Activated CD4-positive, alpha-beta T cell treated with anti-CD3 and anti-CD28 coated beads, Interleukin-2, amount 50 U/mL, for 16 hours (primary cell): ENCODE measurements at places on chromosomes 11 and 22.

DNA sequence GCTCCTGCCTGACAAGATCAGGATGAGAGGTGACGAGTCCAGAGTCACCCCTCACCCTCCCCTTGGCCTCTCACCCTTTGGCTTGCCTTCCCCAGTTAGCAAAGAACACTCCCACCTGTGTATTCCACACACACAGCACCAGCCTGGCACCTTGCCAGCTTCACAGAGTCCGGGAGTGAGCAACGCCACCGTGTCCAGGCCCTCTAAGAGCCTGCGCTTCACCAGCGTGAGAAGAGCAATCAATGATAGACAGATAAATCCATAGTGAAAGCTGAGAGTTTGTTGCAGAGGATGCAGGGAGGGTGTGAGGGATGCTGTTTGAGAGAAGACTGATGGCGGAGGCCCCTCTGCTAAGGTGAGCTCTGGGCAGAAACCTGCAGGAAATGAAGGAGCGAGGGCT lies 404.5 kb downstream of the LARGE1 start:
- DNase-seq: no peak

GRCh38 chr11:11306855-11307254 lies 46.2 kb downstream of the CSNK2A3 start:
- DNase-seq: no peak

DNA sequence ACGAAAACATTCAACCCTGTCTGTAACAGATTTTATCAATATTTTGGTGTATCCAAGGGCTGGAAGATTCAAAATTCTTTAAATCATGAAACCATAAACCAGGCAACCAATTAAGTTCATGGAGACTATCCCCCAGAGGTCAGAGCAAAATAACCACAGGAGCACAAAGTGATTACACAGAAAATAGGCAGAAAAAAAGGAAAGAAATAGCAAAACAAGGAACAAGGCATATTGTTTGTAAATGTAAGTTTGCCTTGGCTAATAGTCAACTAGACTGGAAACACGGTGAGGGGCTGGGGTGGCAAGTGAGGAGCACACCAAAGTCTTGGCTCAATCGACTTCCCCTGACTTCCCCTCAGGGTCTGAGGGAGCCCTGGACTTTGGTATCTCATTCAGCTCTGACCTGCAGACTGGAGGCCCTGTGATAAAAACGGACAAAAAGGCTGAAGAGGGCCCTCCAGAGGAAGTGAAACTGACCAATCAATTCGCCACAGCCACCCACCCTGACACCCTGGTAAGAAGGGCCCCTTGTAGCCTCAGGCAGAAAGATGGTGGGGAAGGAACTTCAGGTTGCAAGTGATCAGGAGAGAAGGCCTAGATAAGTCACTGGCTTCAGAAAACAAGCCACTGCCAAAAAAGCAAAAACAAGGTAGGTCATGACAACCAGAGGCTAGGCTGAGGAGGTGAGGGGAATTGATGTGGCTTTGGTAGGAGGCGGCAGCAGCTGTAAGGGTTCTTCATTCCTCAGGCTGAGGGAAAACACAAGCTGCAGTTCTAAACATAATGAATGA lies 1.8 kb downstream of the SIK3 start:
- DNase-seq: peak; percentile 50

- peak; percentile 94 for DNase-seq
Measured at GRCh38 chr11:66855574-66856495, 1.0 kb upstream of the LRFN4 start.

DNA sequence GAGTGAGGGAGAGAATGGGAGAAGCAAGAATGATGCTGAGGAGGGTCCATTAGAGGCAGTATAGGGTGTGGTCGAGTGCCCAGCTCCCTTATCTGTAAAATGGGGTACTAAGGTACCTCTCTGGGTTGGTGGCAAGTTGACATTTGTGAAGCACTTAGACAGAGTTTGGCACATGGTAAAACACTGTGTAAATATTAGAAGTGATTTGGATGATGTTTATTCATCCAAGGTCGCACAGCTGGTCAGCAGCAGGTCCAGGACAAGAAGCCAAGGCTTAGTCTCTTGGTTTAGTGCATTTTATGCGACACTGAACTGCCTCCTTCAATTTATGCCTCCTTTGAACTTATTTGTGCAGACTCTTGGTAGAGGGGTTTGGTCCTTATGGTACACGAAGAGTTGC lies 19.4 kb downstream of the KREMEN1 start:
- DNase-seq: no peak

GRCh38 chr11:92277871-92278270 lies 53.3 kb downstream of the FAT3 start:
- DNase-seq: no peak

DNA sequence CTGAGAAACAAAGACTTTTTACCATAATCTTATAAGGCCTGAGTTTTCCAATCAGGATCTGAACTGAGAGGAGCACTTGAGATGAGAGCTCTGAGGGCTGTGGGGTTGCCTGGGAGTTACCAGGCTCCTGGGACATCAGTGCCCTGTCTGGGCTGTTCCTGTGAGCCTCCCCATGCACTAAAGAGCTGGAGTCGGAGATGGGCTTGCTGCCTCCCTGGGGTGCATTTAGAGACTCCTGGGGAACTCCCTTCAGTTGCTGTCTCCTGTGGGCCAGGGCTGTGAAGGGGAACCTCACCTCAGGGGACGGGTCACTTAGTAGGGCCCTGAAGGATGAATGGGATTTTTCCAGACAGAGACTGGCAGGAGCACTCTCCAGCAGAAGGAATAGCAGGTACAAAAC lies 33.3 kb downstream of the KCNC1 start:
- DNase-seq: no peak

DNA sequence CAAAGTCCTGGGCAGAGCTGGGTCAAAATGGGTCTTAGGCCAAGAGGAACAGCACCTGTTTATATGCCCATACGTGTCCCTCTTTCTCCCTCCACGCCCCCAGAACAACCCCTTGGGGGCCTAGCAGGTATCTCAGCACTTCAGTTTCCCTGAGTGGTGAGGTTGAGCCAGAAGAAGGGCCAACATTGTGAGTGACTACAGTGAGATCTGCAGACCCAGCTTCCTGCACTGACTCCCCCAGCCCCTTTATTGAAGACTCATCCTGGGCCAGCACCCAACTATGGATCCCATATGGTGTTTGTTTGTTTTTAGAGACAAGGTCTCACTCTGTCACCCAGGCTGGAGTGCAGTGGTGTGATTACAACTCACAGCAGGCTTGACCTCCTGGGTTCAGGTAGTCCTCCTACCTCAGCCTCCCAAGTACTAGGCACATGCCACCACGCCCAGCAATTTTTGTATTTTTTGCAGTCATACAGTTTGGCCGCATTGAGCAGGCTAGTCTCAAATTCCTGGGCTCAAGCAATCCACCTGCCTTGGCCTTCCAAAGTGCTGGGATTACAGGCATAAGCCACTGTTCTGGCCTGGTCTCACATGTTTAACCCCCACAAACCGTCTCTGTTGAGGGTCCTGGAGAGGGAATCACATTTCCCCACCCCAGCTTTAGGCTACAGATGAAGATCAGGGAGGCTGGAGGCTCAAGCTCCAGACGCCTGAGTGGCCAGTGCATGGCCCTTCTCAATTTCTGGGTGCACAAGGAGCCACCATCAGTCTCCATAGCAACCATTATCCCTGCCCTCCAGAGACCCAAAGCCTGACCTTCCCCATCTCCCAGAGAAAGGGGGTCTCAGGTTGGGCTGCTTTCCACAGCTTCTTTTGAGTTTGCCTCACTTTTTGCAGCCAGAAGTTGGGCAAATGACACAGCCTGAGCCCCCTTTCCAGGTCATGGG lies 1.7 kb upstream of the LARGE2 start:
- no peak for DNase-seq

GRCh38 chr11:267491-267994 lies 10.7 kb upstream of the NLRP6 start:
- DNase-seq: no peak

- DNase-seq: no peak
Measured at GRCh38 chr11:31641477-31642062, 132.0 kb downstream of the ELP4 start.

DNA sequence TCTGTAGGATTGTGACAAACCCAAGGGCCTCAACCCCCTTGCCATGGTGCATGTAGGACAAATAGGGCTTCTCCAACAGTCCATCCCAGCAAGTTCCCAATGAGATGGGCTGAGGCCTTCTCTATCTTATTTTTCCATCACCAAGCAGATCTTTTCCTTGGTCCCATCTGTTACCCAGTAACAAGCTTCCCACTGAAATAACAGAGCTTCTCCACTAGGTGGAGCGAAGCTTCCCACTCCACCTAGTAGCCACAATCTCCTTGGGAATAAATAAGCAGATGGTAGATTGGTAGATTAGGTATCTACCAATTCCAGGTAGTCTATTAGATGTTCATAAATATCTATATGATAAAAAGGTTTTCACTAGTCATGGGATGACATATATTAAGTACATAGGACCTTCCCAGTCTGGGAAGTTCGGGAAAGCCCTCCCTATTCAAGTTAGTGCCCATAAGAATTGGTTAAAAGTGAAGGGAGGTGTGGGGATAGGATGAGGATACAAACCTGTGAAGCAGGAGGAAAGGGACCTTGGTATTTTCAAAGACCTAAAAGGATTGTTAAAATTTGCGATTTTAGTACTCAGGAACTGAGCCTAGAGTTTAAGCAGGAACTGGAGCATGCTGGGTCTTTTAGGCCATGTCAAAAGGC lies 5.9 kb upstream of the OR52L1 start:
- no peak for DNase-seq

- no peak for DNase-seq
Measured at GRCh38 chr11:92628401-92629292, 340.8 kb upstream of the MTNR1B start.

- DNase-seq: peak; percentile 89
Measured at GRCh38 chr11:57568330-57568766, 876 bp upstream of the UBE2L6 start.

- DNase-seq: no peak
Measured at GRCh38 chr22:43008921-43009320, 6.0 kb downstream of the PACSIN2 start.

- DNase-seq: no peak
Measured at GRCh38 chr22:39559456-39560105, 11.0 kb upstream of the CACNA1I start.

DNA sequence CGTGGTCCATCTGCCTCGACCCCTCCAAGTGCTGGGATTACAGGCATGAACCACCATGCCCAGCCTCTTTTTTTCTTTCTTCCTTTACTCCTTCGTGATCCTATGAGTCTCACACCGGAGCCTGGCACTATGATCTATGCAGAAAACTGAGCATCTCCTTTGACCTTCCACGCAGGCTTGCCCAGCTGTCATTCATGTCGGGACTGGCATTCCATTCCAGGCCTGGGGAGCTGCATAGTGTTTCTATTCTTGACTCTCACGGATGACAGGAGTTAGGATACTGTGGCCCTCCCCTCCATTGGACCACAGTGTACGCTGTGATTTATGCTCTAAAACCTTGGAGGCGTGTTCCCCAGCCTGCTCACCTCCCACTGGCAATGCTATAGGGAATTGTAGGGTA lies 611.8 kb downstream of the BRD1 start:
- DNase-seq: no peak

- DNase-seq: no peak
Measured at GRCh38 chr11:55956521-55956920, 13.2 kb downstream of the OR10AG1 start.

DNA sequence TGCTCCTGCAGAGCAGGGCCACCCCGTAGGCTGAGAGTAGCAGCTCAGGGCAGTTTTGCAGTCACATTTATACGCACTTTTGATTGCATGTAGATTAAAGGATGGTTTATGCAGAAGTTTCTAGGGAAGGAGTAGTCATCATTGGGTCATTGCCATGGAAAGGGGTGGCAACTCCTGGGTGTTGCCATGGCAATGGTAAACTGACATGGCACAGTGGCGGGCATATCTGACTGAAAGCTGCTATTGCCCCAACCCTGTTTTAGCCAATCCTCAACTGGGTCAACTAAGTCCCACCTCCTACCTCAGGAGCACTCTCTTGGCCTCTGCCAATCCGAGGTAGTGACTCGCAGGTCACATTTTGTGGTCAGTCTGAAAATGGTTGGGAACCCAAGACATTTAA lies 2.4 kb upstream of the ARSA start:
- DNase-seq: no peak

GRCh38 chr22:46077669-46078099 lies 72.6 kb upstream of the PPARA start:
- no peak for DNase-seq

- DNase-seq: no peak
Measured at GRCh38 chr11:78833237-78833636, 258.6 kb upstream of the NARS2 start.

- no peak for DNase-seq
Measured at GRCh38 chr22:49561338-49561737, 266.3 kb downstream of the BRD1 start.

DNA sequence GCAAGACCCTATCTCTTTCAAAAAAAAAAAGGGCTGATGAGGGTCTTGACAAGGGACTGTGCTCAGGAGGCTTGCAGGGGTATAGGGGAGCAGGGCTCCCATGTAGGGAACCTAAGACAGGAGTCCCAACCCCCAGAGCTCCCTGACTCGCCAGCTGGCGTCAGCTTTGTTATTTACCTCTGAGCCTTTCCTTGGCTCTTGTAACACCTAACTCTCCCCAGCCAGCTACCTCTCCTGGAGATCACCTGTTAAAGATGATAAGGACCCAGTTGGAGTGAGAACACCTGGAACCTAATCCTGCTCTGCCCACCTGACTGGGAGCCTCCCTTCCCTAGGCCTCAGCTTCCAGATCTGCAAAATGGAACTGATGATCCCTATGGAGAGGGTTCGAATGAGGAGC lies 13.2 kb downstream of the SLC35E4 start:
- DNase-seq: no peak

GRCh38 chr22:28044546-28045173 lies 125.6 kb upstream of the PITPNB start:
- DNase-seq: no peak

GRCh38 chr11:10201343-10201742 lies 92.7 kb downstream of the SBF2 start:
- DNase-seq: no peak

DNA sequence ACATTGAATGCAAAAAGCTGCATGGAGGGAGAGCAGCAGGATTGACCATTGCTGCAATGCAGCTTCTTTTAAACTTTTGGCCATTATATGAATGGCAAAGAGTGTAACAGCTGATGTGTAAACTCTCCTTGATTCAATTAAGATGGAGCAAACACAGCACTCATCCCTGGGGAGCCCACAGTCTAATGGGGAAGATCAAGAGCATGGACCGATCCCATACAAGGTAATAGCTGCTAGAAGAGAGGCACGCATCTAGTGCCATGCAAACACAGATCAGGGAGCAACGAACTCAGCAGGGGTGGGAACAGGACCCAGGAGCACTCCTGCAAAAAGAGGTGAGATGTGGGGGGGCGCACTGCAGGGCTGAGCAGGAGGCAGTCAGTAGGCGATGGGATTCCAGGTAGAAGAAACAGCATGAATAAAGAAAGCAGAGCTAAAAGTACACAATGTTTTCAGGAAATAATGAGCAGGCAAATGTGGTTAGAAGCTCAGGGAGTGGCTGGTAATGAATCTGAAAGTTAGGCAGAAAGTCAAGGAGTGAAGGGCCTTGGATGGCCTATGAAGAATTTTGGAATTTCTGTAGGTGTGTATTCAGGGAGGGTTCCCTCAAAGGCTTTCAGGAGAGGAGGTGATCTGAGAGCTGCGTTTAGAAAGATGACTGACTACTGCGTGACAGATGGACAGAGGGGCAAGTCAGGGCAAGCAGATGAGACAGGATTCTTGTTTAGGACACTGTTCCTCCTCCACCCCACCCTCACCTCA lies 17.2 kb upstream of the BMAL1 start:
- no peak for DNase-seq
